Stimulated activated CD4-positive, alpha-beta T cell treated with anti-CD3 and anti-CD28 coated beads, TNF-alpha, amount 100 ng/mL, for 4 hours (primary cell): ENCODE measurements at places on chromosomes 2 and 18.

DNA sequence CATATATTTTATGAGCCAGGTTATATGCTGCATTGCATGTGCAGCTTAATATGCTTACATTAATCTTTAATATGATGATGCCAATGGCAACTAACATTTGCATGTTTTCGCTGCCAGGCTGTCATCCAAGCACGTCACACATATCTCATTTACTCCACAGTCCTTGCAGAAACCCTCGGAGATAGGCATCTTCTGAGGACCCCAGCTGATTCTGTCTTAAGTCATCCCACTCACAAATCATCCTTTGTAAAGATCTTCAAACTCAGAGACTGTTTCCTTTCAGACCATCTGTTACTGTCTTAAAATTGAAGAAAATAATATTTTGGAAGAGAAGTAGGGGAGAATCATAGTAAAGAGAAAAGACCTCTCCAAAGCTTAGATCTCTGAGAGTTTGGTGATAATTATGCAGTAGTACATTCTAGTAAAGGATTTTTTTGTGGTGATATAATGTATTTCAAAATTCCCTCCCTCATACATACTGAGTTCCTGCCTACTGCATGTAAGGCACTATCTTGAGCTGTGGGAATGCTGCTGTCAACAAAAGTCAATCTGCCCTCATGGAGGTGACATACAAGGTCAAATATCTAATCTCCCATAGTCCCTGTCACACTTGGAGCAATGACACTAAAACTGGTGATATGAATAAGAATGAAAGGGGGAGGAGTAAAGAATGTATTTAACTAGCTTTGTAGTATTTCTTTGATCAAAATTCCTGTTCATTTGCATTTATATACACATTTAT, 11.0 kb downstream of the ITGA4 start:
- DNase-seq, result no peak

DNA sequence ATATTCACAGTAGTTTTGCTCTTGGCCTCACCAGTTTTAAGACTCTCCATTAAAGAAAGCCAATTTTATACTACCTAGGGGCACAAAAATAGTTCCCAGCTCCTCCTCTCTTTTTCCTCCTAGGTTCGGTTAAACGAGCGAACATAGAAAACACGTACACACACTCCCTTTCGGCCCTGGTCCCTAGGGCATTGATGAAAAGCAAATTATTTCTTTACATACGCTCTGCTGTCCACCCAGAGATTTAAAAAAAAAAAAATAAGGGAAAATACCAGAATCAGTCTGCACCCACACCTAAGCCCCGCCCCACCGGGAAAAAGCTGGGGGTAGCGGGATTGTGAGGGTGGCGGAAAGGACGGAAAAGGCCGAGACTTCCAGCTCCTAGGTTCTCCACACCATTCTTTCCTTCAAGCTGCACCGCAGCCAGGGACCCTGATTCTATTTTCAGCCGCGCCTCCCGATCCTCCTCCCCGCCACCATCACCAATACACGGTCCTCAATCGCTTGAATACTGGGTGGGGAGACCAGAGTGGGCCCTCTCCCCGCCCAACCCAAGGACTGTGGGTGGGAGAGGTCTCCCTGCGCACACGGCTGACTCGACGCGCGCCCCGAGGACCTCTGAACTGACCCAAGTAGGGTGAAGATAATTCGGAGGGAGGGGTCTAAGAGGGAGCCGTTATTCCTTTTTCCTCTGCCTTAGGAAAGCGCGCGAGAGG, 769 bp downstream of the ATF2 start:
- DNase-seq, result peak; percentile 4

DNA sequence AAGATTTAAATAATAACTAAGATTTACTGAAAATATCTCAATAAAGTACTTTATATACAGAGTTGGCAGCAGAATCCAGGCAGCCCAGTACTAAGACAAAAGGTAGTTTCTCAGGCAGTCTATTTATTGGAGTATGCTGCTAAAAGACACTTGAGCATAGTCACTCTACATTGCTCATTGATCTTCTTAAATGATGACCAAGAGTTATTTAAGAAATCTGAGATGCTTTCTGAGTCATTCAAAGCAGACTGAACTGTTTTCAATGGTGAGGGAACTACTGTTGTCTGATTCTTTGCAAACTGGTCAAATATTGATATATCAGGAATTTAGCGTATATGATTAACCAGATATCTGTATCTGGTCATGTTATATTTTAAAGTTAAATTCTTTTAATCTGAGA, 133.6 kb downstream of the PHLPP1 start:
- no peak for DNase-seq

- DNase-seq, result no peak
These were observed 431 bp upstream of the EIF5B start for GRCh38 chr2:99336804-99337112.

DNA sequence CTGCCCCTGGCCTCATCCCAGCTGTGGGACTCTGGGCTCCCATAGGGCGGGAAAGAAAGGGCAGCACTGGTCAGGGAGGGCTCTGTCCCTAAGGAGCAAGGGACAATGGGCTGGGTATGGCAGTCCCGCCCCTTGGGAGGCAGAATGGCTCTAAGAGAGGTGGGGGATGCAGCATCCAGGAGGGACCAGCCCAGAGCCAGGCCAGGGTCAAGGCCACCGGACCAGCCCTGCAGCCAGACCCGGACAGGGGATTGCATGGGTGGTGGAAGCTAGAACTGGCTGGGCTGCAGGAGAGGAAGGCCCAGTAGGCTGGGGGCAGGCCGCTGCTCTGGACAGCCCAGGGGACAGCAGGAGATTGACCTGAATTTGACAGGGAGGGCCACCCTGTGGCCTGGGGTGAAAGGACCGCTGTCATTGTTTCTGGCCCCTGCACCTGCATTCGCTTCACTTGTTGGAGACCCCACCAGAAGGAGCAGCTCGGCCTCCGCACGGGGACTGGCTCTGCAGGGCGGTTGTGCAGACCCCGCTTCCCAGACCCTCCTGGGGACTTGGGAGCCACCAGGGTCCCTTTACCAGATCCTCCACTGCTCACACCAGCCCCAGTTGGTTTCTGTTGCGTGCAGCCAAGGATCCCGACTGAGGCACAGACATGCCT, 14.6 kb downstream of the RAMP1 start:
- no peak for DNase-seq

DNA sequence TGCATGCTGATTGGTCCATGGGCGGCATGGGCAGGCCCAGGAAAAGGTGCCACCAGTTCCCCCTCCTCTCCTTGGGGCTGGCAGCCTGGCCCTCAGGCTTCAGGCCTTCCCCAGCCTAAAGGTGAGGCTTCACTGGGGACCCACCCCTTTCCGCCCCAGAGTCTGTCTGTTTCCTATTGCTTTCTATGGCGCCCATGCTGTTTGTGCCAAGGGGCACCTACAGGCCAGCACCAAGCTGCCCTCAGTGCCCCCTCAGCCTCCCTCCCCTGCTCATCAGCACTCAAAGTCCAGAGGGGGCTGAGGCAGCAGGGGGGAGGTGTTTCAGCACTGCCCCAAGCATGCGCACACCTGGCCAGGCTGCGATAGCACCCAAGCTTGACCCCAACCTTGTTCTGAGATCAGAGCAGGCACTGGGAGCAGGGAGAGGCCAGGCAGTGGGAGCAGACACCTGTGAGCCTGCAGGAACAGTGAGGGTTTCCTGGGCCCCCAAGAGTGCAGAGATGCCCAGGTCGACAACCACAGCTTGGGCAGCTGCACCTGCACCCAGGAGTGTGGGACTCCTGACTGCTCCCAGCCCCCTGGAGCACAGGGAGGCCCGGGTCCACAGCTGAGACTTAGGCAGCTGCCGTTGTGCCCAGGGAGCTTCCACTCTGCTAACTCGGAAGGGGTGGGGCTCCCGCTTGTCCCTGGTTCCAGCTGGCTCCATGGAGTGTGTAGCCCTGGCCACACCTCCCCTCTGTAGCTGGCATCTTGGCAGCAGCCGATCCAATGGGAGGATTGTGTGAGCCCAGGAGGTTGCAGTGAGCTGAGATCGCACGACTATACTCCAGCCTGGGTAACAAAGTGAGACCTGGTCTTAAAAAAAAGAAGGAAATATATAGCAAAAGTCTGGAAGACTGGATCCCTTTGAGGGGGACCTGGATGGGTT, 69.1 kb downstream of the NCAPH start:
- DNase-seq, result no peak

- no peak for DNase-seq
These were observed 335.0 kb downstream of the NR4A2 start for GRCh38 chr2:155997538-155997937.

GRCh38 chr18:36733150-36733549, 95.7 kb downstream of the TPGS2 start:
- DNase-seq, result no peak

GRCh38 chr2:186980787-186981550, 132.0 kb upstream of the ZSWIM2 start:
- no peak for DNase-seq
